ENCODE measurements at places on chromosomes 4 and X. TPM values are rescaled to one million over a fixed set of nuclear protein-coding genes. Genes with fewer than 3 reads are reported as not detected.

- DNase-seq = no peak
These were observed 88.0 kb downstream of the ATP11C start for GRCh38 chrX:139844884-139845283.

DNA sequence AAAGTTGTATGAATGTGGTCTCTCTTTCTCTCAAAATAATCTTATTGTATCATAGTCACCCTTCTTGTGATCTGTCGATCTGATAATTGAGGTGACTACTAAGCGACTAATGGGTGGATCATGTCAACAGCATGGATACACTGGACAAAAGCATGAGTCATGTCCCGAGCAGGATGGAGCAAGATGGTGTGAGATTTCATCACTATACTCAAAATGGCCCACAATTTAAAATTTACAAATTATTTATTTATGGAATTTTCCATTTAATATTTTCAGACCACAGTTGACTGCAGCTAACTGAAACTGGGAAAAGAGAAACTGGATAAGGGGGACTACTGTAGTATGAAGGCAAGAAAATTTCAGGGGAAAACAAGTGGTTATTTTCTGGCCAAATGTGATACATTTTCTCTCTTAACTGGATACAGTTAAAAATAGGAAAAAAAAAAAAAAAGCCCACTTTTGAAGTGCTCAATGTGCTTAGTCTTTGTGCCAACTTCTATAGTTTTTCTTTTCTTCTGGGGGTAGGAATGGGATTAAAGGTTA, 25.3 kb downstream of the FAM241A start:
- no peak for DNase-seq

Gene PRDM8
- total RNA-seq = 47.9 TPM

Gene CT45A10
- total RNA-seq = not detected

Data from cerebellum (tissue), 4 donors.